ENCODE measurements at places on chromosomes 6 and 20.

GRCh38 chr6:3117912-3118352 is 579 bp upstream of the BPHL start:
- no peak for DNase-seq

DNA sequence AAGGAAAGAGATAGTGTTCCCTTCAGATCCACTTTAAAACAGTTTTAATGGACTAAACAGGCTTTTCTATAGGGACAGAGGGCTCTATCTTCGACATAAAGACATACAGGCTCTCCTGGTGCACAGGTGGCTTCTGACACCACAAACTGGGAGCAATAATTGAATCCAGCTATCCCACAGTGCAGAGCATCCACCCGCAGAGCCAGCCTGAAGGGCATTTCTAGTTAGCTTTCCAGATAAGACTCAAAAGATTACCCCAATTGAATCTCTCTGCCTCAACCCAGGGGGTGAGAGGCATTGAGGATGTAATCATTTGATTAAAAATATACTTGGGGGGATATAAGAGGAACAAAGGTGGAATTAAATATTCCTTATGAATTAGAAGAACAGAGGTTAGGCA is 64.8 kb upstream of the BEND3 start:
- no peak for DNase-seq

DNA sequence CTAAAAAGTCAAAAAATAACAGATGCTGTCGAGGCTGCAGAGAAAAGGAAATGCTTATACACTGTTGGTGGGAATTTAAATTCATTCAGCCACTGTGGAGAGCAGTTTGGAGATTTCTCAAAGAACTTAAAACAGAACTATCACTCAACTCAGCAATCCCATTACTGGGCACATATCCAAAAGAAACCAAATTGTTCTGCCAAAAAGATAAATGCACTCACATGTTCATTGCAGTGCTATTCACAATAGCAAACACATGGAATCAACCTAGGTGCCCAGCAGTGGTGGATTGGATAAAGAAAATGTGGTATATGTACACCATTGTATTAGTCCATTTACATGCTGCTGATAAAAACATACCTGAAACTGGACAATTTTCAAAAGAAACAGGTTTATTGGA is 116.0 kb upstream of the VGLL2 start:
- no peak for DNase-seq

DNA sequence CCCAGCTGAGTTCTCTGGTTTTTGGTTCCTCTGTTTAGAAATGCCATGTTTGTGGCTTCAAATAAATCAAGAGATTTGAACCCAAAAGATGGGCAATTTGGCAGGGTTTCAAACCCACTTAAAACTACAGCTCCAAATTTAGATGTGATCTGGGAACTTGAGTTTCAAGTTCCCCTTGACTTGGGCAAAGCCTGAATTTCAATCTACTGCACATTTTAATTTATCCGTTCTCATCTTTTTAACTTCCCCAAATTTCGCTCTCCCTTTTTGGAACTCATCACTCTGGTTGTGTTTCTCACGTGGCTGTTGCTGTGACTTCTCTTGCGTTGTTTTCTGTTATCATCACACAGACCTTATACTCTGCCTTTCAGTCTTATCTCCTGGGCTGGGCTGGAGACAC is 230.9 kb downstream of the CDC5L start:
- no peak for DNase-seq

GRCh38 chr20:62943396-62943795 is 5.4 kb downstream of the GID8 start:
- no peak for DNase-seq

DNA sequence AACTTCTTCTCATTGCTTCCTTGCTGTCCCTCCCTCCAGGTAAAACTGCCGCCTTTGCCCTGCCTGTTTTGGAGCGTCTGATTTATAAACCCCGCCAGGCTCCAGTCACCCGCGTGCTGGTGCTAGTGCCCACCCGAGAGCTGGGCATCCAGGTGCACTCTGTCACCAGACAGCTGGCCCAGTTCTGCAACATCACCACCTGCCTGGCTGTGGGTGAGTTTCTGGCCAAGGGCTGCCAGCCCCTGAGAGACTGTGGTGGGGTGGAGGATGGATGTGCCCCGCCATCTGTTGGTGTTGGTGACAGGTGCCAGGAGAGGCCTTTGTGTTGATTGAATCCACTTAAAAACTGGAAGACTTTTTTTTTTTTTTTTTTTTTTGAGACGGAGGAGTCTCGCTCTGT is 9.5 kb downstream of the DDX27 start:
- no peak for DNase-seq

DNA sequence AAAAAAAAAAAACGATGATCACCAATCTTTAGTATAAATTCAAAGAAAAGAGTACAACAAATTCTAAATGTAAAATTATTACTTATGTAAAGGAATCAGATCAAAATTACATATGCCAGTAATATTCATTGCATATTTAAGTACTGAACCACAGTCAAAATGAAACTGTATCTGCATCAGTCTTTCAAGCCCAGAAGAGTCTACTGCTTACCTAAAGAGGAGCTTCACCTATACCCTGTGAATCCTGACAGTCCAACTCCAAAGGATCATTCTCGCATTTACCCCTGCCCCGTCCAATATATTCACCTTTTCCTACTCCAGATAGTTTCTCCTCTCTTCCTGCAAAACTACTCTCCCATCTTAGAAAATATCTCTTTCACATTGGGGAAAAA is 9.2 kb downstream of the ATG5 start:
- DNase-seq: no peak

DNA sequence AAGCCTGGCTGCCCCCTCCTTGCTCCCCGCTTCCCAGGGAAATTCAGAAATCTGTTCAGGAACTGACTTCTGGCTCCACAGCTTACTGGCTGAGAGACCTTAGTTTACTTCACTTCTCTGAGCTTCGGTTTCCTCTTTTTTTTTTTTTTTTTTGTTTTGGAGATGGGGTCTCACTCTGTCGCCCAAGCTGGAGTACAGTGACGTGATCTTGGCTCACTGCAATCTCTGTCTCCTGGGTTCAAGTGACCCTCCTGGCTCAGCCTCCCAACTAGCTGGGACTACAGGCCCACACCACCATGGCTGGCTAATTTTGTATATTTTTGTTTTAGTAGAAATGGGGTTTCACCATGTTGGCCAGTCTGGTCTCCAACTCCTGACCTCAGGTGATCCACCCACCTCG is 14.9 kb downstream of the PTK7 start:
- no peak for DNase-seq

GRCh38 chr6:163416557-163417253 is 2.2 kb downstream of the QKI start:
- peak; percentile 18 for DNase-seq

DNA sequence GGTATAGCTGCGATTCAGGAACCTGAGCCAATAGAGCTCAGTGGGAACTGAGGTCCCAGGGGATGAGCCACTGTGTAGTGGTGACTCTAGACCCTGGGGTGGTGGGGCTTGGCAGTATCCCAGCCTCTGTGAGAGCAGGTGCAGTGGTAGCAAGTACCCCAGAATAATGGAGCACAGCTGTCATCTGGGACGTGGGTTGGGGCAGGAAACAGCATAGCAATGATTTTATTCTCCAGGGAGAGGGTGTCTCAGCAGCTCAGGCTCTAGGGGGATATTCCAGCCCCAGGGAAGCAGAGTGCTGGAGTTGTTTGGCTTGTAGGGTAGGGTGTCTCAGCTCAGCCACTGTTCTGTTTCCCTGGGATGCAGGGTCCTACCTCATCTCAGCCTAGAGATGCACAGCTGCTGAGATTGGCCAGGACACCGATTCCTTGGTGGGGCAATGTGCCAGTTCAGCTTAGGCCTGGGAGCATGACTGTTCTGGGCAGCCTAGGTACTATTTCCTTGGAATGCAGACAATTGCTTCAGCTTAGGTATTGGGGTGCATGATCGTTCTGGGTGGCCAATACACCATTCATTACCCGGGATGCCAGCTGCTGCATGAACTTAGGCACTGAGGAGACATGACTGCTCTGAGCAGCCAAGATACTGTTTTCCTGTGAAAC is 34.0 kb upstream of the NUP153 start:
- DNase-seq: no peak

GRCh38 chr20:49432550-49432949 is 49.9 kb downstream of the KCNB1 start:
- no peak for DNase-seq

DNA sequence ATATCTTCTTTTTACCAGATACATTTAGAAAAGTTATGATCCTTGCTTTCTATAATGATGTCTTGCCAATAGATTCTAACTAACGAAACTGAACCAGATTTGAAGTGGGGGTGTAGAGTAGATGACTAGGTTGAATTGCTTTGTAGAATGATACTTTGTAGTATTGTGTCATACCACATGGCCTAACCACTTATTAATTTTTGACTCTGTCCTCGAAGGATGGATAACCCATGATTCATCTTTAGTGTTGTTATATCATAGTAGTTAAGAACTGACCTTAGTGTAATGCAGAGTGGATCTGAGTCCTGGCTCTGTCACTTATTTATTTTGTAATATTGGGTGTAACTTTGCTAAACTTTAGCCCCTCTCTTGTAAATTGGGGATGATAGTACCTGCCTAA is 4.5 kb downstream of the PHF3 start:
- no peak for DNase-seq

DNA sequence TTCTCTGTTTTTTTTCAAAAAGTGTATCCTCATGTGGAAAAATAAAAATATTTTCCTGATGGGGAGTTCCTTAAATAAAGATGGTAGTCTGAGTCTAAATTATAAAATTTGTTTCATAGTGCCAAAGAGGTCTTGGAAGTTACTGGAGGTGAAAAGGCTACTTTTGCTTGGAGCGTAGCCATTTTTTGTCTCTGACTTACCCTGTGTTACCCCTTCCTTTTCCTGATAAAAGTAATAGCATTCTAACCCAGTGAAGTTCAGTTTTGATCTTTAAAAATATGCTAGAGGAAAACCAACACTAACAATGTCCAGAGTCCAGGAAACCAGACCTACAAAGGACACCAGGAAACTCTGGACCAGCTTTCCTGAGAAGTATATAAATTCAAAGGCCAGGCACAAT is 112.2 kb upstream of the FOXO3 start:
- DNase-seq: no peak

GRCh38 chr6:12598919-12599318 is 117.6 kb upstream of the PHACTR1 start:
- no peak for DNase-seq

DNA sequence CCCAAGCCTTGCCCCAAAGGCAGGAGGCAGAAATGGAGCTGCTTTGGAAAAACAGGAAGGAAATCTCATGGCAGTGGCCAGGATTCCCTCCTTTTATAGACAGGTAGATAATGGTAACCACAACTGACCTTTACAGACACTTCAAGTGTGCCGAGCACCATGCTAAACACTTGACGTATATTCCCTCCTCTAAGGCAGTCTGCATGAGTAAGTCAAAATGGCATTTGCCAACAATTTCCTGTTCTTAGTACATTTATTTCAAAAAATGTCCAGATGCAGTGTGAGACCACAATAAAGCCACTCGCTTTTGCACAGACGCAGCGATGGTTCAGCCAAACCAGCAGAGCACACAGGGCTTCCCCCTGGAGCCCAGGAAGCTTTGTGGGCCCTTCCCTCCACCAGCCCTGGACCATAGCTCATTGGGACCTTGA is 16.5 kb upstream of the GPR6 start:
- DNase-seq: no peak

Measured in CD4-positive, alpha-beta T cell treated with Interleukin-6 at 100 ng/mL for 8 hours (primary cell).